ENCODE measurements at places on chromosomes 16 and 17.
A peak's percentile ranks its signal among the peaks of the same experiment; 100 is the strongest.

DNA sequence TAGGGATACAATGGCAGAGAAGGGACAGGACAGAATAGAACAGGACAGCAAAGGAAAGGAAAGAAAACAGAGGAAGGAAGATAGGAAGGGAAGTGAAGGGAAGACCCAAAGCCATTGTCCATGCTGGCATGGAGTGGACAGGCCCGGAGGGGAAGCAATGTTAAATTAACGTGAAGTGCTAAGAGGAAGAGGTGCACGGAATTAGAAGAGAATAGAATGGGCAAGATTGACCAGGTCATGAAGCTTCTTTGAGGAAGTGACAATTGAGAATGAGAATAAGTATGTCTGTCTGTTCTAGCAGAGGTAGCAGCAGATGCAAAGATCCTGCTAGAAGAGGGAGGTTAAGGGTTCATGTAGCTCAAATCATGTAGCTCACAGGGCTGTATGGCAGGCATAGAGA, 117.2 kb downstream of the MAF start:
- DNase-seq, result no peak

GRCh38 chr16:89423681-89424260, 66.6 kb downstream of the ANKRD11 start:
- no peak for DNase-seq

DNA sequence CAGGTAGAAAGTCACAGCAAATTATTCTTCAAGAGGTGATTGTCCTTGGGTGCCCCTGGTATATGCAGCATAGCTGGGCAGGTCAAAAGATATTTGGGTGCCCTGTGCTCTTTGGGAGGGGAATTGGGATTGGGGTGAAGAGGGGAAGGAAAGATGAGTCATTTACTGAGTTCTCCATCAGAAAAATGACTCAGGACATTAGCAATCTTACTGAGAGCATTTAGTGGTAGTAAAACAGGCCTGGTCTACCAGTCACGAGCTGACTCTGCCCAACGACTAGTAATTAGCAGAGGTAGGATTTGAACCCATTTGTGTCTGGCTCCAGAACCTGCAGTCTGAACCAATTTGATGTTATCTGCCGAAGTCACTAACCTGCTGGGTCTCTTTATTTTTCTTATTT, 6.0 kb upstream of the GRIN2A start:
- no peak for DNase-seq

DNA sequence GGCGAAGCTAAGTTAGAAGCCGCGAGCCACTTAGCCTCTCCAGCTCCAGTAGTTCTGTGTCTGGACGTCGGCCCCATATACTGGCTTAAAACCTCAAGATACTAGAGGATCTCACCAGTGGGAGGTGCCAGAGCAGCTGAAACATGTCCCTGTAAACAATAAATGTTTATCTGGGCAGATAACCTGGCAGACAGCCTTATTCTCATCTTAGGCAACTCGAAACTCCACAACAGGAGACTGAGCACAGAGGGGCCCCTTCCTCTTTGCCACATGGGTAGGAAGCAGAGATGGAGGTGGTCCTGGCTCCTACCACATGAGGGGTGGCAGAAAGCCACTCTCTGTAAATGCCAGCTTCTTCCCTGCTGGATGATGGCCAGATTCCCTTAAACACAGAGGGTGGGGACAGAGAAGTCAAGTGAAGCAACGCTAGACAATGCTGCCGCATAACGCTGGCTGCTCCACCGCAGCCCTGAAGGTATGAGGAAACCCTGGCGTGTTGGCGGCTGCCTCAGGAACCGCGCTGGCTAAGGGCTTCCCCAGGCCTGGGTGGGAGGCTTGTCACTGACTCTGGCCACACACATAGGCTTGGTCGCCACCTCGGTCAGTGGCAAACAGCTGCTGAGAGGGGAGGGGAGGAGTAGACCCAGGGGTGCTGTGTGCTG, 67.9 kb downstream of the HIC1 start:
- no peak for DNase-seq

GRCh38 chr16:55378616-55379015, 54.6 kb downstream of the IRX6 start:
- no peak for DNase-seq

- no peak for DNase-seq
Measured at GRCh38 chr17:32142857-32143526, 690 bp downstream of the RHOT1 start.

- peak; percentile 61 for DNase-seq
Measured at GRCh38 chr17:48678141-48678971, 44.0 kb downstream of the PRAC1 start.

GRCh38 chr17:74541176-74542111, 4.5 kb downstream of the CD300C start:
- DNase-seq, result no peak

DNA sequence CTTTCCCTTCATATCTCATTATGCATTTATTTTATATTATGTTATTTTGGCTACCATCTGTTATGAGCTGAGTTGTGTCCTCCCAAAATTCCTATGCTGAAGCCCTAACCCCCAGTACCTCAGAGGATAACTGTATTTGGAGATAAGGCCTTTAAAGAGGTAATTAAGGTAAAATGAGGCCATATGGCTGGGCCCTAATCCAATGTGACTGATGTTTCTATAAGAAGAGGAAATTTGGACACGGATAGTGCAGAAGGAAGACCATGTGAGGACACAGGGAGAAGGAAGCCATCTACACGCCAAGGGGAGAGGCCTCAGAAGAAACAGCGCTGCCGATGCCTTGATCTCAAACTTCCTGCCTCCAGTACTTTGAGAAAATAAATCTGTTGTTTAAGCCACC, 557.7 kb upstream of the CDH5 start:
- no peak for DNase-seq

DNA sequence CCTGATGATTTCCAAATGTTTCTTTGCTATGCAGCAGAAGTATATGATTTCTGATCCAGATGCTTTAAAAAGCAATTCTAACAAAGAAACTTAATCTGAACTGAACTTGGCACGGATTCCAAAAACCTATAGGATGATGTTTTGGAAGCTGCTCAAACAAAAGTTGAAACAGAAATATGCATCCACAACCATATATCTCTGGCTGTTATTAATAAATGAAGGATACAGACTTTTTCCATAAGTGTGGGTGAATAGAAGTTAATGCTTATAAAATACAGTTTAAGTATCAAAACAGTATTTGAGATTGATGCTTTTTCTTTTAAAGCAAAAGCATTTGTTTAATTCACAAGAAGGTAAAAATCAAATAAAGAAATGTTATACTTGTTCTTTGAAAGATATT, 27.9 kb upstream of the NACA2 start:
- no peak for DNase-seq

- DNase-seq, result no peak
Measured at GRCh38 chr16:48862087-48862532, 252.1 kb upstream of the N4BP1 start.

DNA sequence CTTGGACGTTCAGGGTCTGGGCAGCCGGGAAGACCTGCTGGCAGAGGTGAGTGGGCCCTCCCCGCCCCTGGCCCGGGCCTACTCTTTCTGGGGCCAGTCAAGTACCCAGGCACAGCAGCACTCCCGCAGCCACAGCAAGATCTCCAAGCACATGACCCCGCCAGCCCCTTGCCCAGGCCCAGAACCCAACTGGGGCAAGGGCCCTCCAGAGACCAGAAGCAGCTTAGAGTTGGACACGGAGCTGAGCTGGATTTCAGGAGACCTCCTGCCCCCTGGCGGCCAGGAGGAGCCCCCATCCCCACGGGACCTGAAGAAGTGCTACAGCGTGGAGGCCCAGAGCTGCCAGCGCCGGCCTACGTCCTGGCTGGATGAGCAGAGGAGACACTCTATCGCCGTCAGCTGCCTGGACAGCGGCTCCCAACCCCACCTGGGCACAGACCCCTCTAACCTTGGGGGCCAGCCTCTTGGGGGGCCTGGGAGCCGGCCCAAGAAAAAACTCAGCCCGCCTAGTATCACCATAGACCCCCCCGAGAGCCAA, 8.6 kb upstream of the ABCC3 start:
- peak; percentile 23 for DNase-seq

GRCh38 chr16:29663016-29663806, at the start of gene SPN:
TSS of gene SPN (plus strand) at chr16:29663247. CDS start at chr16:29663729, 482 bp downstream.
- DNase-seq, result no peak

DNA sequence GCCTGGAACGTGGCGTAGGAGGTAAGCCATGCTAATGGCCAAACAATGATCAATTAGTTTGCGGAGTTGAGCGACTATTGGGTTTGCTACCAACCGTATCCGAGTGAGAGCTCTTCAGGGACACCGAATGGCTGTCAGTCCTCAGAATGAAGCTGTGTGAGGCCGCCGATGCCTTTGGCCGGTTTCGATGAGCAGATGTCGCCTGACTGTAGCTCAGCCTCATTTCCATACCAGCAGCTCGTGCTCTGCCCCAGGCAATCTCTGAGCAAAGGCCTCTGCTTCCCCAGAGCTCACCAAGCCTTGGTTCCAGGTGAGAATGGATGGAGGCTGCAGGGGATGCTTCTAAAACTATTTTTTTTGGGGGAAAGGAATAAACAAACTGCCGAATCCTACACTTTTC, 111.7 kb upstream of the HS3ST4 start:
- DNase-seq, result no peak

- DNase-seq, result no peak
Measured at GRCh38 chr17:72945473-72945872, 147.0 kb downstream of the SLC39A11 start.

DNA sequence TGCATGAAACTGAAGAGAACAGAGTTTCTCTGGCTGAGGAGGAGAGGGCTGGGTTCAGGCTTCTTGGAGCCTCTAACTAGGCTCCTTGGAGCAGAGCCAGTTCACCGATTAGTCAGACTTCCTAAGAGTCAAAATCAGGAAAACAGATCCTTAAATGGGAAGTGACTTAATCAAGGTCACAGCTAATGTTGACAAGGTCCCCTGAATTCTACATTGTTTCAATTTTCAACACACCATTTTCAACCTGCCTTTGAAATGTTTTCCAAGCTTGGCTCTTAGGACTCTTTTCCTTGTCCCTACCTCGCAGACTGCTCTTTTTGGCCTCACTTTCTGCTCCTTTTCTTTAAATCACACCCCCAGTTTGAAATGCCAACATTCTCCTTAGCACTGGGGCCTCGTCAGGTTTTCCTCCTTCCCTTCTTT, 16.3 kb downstream of the MYL4 start:
- no peak for DNase-seq

DNA sequence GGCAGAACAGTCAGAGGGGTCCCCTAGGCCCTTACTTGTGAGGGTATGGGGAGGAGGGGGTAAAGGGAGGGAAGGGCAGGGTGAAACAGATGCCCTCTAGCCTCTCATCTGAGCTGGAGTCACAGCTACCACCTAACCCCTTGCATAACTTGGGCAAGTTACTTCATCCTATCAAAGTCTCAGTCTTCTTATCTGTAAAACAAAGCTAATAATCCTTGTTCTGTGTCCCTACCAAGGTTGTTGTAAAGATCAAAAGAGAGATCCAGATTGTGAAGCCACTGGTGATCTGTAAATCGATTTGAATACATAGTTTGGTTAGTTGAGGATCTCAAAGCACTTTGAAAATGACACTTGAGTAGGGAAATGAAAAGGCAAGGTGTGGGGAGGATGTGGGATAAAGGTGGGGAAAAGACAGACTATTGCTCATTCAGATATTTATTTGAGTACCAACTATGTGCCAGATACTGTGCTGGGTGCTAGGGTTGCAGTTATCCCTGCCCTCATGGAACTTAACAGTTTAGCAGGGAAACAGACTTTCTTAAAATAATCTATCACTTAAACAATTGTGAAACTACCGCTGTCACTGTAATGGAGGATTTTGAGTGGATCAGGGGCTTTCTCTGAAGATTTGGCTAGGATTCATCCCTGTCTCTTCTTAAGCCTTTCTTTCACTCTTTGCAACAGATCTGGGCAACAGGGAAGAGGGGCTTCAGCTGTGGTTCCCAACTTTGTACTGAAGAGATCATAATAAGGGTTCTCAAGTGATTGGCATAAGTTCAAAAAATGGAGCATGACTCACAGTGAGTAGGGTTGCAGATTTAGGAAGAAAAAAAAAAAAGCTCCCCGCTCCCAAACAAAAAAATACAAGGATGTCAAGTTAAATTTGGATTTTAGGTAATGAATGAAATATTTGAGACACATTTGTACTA, 3.0 kb downstream of the HEATR9 start:
- no peak for DNase-seq

DNA sequence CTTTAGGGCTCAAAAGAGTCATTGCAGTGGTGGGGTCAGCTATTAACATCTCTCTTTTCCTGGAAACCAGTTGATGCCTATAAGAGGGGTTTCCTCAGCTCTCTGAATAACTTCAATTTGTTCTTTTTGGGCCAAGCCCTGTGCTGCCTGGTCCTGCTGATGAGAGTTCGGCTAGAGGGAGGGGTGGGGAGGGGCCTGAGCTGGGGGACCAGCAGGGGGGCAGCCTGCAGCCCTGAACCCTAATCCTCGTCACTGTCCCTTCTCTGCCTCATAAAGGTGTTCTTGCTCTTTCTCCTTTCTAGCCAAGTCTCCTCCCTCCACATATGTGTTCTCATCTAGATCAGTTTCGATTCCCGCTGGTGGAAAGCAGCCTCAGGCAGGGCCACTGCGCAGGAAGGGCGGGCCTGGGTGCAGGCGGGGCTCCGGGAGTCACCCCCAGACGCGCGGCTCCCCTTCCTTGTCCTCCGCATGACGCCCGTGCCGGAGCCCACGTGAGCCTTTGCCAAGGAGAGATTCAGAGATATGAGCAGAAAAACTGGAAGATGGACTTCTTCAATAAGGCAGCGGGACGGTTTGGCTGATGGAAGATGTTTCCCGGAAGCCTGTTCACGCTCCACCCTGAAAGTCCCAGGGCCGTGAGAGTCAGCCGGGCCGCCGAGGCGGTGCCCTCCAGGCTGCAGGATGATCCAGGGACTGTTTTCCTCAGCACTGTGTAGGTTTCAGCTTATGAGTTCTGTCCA, 15.0 kb upstream of the RHOT1 start:
- DNase-seq, result peak; percentile 39

- DNase-seq, result no peak
Measured at GRCh38 chr17:38809828-38810227, 10.5 kb upstream of the PIP4K2B start.

DNA sequence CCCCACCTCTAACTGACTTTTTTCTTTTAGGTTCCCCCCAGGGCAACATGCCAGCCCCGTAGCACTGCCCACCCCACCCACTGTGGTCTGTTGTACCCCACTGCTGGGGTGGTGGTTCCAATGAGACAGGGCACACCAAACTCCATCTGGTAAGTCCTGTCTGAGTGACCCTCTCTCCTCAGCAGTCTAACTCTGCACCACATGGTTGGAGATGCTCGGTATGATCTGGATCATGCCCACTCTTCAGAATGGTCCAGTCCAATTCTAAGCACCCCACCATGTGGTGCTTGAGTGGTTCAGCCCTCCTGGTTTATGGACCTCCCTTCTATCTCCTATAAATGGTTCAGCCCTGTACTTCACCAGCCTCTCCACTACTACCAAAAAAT, 5.9 kb downstream of the KDM6B start:
- DNase-seq, result no peak

All from stimulated activated CD4-positive, alpha-beta T cell treated with anti-CD3 and anti-CD28 coated beads, Interleukin-1b, Interleukin-23, amount 100 ng/mL, for 1 hour (primary cell).